T-helper 9 cell (primary cell): ENCODE measurements at places on chromosomes 3 and 15.

GRCh38 chr3:161423911-161424522 lies 52.7 kb upstream of the SPTSSB start:
- no peak for DNase-seq

DNA sequence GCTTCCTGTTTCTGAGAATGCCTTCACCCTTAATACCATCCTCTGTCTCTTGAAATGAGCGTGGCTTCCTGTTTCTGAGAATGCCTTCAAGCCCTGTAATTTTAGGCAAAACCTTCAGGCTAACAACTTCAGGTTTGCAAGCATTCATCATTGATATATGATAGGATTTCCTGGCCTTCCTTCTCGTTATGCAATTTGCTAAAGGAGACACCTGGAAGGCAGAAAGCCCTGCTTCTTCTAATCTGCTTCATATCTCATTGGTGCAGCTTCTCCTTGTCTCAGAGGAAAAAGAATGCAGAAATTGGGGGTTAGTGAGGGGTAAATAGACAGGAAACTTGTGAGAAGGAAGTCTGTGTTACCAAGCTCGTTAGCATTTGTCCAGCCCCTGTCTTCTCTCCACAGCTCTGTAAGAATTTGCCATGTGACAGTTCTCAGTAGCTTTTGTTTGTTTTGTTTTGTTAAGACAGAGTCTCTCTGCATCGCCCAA lies 7.3 kb downstream of the ARL6IP5 start:
- no peak for DNase-seq

DNA sequence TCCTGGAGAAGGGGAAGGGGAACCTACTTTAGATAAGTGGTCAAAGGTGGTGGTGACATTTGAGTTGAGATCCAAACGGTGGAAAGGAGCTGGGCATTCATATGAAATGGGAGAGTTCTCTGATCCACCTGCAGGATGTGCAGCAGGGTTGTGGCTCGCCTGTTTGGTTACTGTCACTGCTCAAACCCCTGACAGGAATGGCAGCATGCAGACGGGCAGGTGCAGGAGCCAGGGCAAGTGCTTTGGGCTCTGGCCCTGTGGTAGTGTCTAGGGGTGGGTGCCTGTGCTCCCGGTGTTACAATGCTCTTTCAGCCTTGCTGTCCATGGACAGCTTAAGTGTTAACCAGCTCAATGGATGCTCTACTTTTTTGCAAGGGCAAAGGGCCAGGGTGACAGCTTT lies 18.5 kb downstream of the PAQR9 start:
- DNase-seq, result no peak

DNA sequence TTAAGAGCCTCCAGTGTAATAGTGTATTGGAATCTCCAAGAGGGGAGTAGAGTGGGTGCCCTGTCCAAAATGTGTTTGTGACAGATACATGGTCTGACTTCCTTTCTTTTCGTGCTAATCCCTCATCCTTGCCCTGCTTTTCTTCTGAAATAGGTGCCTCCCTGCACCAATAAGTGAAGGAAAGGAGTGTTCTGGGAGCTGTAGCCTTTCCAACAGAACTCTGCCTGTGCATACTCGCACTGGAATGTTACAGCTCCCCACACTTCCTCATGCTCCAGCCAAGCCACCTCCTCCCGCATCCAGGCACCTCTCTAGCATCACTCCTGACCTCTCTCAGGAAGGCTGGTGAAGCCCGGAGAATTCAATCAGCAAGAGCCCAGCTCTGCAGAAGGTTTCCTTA lies 478.0 kb downstream of the GABRG3 start:
- no peak for DNase-seq

- DNase-seq, result no peak
Observed at GRCh38 chr15:69648212-69648611, 195.6 kb downstream of the RPLP1 start.

DNA sequence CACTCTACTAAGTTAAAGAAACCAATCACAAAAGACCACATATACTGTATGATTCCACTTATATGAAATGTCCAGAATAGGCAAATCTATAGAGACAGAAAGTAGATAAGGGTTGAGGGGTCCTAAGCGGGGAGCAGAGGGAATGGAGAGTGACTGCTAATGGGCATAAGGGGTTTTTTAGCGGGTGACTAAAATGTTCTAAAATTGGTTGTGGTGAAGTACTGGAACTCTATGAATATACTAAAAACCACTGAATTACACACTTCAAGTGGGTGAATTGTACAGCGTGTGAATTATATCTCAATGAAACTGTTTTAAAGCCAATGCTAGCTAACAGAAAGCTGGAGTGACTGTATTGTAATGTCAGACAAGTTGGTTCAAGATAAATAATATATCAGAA lies 33.3 kb downstream of the KPNA1 start:
- no peak for DNase-seq

DNA sequence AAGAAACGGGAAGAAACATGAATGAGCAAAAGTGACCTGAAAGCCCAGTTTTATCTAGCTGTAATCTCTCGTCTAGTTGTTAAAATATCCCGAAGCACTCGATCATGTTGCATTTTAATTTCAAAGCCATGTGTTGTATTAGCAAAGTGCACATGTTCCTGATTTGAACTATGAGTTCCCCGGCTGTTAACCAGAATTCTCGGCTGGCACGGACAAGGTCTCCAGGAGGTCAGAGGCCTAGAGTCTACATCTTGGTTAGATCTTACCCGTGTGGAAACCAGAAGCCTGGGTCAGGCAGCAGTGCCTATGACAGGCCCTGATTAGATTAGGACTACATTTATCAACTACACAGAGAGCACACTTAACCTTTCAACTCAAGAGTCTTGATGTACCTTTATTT lies 195.8 kb downstream of the CDIN1 start:
- no peak for DNase-seq

- DNase-seq, result peak; percentile 18
Observed at GRCh38 chr3:107598926-107599771, 76.4 kb downstream of the BBX start.

- no peak for DNase-seq
Observed at GRCh38 chr3:12143949-12144504, 14.7 kb downstream of the TIMP4 start.

GRCh38 chr3:183807209-183807728 lies 18.1 kb downstream of the MAP6D1 start:
- no peak for DNase-seq

DNA sequence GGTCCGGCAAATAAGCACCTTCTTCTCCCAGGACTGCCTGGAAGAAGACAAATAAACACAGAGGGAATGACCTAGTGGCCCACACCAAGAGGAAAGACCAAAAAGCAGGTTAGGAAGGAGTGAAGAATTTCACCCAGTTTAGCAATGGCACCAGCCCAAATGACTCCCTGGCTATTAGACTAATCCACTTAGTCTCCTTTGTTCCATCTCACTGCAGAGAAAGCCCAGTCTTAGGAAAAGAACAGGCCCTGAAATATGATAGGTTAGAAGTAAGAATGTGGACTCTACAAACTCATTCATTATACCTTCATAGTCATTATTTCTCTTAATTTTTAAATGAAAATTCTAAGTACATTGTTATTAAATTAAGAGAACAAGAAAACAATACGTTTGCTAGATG lies 23.2 kb downstream of the SERPINI2 start:
- no peak for DNase-seq

- DNase-seq, result no peak
Observed at GRCh38 chr3:172204716-172205115, 165.3 kb downstream of the FNDC3B start.

DNA sequence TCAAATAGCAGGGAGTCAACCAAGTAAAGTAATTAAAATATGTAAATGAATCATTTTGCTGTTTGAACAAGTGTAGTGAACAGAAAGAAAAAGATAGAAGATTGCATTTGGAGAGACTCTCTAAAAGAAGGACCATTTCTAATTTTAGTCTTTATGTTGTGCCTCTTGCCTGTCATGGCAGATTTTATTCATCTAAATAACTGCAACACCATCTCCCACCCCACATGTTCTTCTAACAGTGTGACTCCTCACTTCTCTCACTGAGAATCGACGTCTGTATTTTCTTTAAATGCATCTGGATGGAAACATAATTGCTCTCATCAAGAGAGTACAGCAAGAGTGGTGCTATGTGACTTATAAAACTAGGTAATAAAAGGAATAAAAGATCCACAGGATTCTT lies 439.9 kb upstream of the GBE1 start:
- no peak for DNase-seq

DNA sequence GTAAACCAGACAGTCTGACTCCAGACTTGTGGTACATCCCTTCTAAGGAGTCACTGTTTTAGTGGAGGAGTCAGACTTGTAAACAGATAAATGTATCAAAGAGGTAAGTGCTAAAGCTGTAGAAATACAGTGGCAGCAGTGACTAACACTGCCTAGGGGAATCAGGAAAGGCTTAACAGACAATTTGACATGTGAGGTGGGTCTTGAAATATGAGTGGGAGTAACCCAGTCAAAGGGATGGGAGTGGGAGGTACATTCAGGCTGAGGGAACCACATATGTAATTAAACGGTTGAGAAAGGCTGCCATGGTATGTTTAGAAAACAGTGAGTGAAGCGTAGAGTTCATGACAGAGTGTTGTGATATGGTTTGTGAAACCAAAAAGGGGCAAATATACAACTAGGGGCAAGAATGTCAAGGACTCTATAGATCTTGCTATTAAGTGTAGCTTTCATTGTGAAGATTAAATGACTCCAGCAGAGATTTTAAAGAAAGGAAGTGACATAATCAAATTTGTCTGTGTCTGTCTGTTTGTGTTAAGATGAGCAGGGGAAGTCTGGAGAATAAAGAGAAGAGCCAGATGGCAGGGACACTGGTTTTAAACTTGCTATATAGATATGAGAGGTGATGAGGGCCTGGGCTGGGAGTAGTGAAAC lies 11.2 kb upstream of the ALCAM start:
- DNase-seq, result no peak

- DNase-seq, result no peak
Observed at GRCh38 chr3:23275814-23276213, 72.7 kb downstream of the UBE2E2 start.

- no peak for DNase-seq
Observed at GRCh38 chr15:65517866-65518207, 348 bp upstream of the DPP8 start.

DNA sequence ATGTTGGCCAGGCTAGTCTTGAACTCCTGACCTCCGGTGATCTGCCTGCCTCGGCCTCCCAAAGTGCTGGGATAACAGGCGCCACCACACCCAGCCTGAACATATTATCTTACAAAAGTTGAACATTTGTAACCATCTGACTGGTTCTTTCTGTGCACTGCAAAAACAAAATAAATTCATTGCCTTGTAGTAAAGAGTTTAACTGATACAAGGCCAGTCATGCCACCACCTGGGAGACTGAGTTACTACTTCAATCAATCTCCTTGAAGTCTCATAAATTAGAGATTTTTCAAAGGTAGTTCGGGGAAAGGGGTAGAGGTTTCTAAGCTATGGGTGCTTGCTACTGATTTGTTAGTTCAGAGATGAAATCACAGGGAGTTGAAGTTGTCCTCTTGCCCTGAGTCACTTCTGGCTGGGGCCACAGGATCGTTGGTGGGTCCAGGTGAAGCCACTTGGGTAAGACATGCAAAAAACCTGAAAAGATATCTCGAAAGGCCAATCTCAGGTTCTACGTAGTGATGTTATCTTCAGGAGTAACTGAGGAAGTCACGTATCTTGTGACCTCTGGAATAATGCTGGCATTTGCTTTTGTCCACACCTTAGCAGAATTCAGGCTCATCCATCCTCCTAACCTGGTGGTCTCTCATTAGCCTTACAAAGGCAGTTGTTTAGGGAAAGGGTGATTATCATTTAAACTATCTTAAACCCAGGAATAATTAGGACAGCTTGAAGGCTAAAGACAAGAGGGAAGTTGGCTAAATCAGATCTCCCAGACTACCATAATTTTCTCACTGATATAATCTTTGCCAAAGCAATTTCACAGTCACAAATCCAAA lies 33.7 kb downstream of the ZBTB11 start:
- DNase-seq, result no peak

DNA sequence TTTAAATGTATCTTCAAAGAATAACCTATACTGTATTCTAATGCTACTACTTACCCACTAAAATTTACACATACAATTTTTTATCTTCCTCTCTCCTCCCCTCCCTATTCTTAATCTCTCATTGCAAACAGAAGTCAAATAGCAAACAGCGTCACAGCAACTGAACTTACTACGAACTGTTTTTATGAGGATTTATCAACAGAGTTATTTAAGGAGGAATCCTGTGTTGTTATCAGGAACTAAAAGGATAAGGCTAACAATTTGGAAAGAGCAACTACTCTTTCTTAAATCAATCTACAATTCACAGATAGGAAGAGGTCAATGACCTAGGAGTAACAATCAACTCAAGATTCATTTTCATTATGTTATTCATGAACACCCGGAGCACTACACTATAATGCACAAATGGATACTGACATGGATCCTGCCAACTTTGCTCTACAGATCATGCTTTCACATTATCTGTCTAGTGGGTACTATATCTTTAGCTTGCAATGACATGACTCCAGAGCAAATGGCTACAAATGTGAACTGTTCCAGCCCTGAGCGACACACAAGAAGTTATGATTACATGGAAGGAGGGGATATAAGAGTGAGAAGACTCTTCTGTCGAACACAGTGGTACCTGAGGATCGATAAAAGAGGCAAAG lies 984 bp downstream of the FGF7 start:
- DNase-seq, result no peak

DNA sequence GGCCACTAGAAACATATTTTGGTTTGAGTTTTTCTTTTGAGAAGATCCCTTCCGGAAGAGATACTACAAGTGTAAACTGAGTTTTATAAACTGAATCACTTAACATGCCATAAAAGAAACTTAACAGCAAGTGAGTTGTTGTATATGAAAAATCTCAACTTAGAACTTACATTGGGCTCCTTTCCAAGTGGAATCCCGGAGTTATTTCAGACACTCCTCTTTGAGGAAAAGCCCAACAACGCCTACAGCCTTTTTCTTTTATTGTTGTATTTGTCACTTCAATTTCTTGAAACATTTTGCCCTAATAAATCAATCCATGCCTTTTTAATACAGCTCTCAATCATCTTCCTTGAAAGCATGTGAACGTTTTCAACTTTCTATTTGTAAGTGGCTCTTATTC lies 137.3 kb downstream of the FEZF2 start:
- DNase-seq, result no peak

GRCh38 chr3:53677413-53677812 lies 168.8 kb downstream of the CHDH start:
- DNase-seq, result no peak
